ENCODE measurements at places on chromosomes 16 and 17.

DNA sequence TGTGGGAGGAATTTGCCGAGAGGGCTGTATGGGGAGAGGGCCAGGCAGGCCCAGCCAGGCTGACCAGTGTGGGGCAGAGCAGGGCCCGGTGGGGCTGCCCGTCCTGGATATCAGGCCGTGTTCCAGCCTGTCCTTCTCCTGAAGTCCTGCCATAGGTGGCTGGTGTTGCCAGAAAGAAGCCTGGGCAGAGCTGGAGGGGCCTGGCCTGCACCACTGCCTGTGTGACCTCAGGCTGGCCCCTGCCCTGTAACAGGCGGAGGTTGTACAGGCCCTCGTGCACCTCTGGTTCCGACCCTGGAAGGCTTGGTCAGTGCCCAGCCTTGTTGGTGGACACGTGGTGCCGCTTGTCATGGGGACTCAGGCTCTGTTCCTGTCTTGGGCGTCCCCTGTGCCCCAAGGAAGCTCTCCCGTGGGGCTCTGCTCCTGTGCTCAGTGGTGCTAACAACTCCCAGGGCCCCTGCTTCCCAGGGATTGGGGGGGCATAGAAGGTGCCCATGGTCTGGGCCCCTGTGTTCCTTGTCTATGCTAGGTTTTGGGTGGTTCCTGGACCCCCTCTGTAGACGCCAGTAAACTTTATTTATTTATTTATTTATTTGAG, 33.3 kb downstream of the ADCY7 start:
- DNase-seq: no peak

DNA sequence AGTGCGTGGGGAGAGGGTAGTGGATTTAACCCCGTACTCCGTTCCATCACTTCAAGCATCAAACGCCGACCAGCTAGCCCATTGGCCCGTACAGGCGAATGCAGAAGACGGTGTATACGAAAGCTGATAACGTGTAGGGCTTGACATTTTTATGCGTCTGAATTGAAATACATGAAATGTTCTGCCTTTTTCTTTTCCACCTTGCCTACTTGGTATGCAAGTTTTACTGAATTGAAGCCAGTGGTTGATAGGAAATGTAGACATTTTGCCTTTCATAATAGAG, 834 bp upstream of the STAT3 start:
- no peak for DNase-seq

GRCh38 chr16:56363781-56364565, 61.4 kb downstream of the AMFR start:
- no peak for DNase-seq

DNA sequence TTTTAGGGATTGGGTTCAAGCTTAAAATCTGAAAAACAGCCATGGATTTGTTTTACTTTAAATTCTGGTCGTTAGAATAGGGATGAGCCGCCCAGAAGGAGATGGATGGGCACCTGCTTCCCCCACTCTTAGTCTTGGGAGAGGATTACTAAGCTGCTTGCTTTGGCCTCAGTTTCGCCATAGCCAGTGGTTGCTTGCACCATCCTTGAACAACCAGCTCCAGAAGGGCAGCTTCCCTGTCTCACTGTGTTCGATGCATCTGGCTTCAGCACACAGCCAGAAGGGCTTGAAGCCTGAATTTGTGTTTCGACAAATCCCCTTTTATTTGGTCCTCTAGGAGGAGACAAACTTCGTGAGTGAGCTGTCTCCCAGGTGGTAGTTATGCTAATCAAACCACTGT, 7.1 kb downstream of the CYB5D2 start:
- DNase-seq: no peak

DNA sequence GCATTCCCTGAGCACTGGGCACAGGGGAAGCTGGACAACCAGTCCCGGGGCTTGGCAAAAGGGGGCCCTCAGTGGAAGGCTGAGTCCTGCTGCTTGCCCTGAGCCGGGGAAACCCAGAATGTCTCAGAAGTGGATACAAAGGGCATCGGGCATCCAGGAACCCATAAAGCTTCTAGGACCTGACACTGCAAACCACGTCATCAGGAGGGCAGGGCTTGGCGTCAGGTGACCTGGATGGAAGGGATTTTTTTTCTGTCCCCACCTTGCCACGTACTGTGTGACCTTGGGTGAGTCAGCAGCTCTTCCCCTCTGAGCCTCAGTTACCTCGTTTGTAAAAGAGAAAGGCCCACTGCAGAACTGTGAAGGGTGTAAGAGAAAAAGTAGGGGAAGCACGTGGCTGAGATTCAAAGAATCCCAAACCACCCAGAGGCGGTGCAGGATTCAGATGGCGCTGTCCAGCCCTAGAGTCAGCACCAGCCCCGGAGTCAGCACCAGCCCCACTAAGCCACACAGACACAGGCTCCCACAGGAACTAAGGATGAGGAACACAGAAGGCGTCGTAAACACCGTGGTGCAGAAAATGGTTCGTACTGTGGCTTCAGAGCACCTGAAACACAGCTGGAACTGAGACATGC, 53.7 kb downstream of the C16orf95 start:
- DNase-seq: no peak

GRCh38 chr17:58316260-58316960, 12.2 kb downstream of the TSPOAP1 start:
- no peak for DNase-seq

- DNase-seq: no peak
Measured at GRCh38 chr17:7634384-7634783, 4.4 kb downstream of the SHBG start.

- DNase-seq: no peak
Measured at GRCh38 chr17:9322326-9322725, 253.3 kb downstream of the STX8 start.

- no peak for DNase-seq
Measured at GRCh38 chr17:34609210-34609609, 29.8 kb downstream of the TMEM132E start.

- no peak for DNase-seq
Measured at GRCh38 chr17:36617773-36618172, 16.4 kb downstream of the MRM1 start.

GRCh38 chr16:71622088-71622487, 3.9 kb upstream of the MARVELD3 start:
- DNase-seq: no peak

GRCh38 chr16:5026664-5027063, 7.1 kb downstream of the NAGPA start:
- no peak for DNase-seq

- no peak for DNase-seq
Measured at GRCh38 chr17:71080937-71081336, 911.6 kb downstream of the KCNJ2 start.

GRCh38 chr16:79054211-79054984, 546.1 kb downstream of the MAF start:
- DNase-seq: no peak

DNA sequence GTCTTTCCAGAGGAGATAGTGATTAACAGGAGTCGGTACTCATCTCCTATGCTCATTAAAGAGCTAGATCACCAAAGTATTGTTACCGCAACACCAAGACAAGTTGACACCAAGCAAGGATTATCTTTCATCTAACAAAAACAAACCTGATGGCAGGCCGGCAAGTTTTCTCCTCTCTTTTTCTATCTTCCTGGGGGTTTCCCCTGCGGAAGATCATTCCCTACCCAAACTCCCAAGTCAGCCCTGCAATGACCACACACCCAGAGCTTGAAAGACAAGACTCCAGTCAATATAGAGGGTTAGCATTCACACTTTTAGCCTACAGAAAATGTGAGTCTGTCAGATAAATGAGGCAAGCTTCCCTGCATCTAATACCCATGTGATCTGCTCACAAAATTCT, 312.1 kb downstream of the SOX9 start:
- no peak for DNase-seq

DNA sequence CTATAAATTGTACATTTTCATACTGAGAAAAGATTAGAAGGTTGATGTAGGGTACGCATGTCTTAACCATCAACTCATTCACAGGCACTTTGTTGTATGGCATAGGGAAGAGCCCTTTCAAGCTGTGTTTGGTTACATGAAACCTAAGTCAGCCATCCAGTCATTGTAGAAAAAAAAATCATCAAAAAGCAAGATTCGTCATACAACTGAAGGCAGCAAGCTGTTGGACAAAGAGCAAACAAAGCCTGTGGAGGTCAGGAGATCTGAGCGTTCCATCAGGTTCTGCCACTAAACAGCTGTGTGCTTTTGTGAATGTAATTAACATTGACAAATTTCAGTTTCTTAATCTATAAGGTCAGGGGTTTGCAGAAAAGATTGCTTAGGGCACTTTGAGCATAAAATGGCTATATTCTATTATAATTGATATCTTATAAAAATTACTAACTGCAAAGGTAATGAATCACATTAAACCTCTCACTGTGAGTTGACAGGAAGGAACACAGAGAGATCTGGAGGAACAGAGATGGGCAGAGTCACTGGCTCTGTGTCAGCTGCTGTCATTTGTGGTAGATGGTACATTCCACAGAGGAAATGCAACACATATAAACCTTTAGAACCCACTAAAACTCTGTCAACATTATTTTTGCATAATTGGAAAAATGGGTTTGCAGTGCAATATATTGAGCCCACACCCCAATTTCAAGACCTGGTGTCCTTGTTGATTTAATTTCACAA, 66.3 kb upstream of the MYOCD start:
- no peak for DNase-seq

All from stimulated activated naive CD4-positive, alpha-beta T cell (primary cell).